ENCODE measurements at places on chromosomes 3 and 15.

GRCh38 chr3:140246578-140246977 is 311.6 kb downstream of the CLSTN2 start:
- DNase-seq = no peak

- no peak for DNase-seq
These were observed 23.5 kb upstream of the LRTM1 start for GRCh38 chr3:54951405-54951804.

DNA sequence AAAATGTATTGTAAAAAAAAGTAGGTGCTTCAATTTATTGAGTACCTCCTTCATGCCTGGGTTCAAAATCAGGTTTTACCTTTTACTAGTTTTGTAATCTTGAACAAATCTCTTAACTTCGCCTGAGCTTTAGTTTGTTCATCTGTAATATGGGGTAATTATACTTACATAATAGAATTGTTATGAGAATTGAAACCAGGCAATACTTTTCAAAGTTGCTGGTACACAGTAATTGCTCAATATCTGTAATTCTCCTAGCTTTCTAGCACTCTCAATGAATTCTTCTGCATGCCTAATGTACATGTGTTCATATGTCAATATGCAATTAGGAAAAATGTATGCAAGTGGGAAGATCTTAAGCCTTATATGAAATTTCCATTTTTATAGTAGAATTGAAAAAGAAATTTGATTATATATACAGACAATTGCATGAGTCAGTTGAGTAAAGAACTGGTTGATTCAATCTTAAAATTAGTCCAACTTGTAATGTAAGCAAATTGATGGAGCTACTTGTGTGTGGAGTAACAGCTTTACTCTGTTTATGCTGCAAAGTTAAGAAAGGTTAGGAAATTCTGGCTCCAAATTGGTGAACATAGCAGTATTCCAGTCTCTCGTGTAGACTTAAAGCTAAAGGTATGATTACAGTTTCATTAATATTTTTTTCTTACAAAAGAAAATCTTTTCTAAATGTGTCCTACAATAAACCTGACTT is 4.1 kb downstream of the TNFSF10 start:
- no peak for DNase-seq

DNA sequence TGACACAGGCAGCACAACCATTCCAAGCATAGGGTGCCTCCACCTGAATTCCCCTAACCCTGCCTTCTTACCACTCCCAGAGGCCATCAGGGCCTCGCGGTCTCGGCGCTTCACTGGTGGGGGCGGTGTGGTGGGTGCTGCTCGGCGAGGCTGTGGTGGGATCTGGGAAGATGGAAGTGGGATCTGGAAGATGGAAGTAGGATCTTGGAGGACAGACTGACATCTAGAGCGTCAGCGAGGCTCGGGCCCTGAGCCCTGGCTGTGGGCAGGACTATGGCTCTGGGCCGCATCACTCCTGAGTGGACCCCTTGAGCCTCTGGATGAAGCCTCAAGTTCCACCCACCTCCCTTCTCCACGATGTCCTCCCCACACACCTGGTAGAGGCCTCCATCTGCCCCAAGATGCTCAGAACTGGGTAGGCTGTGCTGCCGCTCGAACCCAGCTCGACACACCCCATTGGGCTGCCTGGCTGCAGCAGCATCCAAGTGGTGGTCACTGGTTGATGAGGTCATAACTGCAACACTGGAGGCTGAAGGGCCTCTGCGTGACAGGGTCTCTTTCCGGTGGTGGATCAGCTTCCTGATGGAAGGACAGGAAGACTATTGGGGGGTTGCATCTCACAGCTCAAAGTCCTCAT is 3.6 kb downstream of the NCKIPSD start:
- no peak for DNase-seq

- DNase-seq = no peak
These were observed 438.7 kb upstream of the C2CD4B start for GRCh38 chr15:62603742-62604141.

DNA sequence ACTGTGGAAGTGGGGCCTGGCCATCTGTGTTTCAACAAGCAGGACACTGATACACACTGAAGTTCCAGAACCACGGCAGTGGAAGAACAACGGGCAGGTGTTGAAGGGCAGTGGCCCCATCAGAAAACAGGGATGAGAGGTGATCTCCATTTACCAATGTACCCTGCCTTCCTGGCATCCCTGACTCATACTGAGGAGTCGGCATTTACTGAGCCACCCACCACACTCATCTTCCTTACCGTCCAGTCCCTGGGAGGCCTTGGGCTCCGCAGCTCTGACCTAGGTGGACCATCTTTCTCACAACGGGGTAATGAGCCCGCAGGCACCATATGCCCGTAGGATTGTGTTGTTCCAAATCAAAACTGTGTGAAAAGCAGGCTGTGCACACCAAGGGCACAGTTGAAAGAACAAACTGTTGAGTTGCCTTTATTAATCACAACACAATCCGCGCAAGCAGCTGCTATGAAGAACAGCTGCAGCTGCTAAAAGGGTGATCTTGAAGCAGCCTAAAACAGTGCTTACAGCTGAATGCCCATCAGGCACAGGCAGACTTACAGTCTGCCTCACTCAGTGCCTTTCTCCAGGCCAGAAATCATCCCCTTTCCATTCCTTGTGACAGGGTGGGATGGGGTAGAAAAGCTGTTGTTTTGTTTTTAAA is 12.9 kb downstream of the MB21D2 start:
- no peak for DNase-seq

DNA sequence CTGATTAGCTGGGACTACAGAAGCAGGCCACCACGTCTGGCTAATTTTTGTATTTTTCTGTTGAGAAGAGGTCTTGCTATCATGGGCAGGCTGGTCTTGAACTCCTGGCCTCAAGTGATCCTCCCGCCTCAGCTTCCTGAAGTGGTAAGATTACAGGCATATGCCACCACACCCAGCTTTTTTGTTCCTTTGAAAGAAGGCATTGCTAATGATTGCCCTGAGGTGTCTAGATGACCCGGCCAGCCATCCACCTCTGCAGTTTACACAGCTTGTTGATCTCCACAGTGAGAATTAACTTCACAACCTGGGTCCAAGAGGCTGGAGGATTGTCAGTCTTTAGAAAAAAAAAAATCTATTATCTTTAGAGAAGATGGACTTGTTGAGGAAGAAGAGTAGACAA is 58.7 kb downstream of the SMAD3 start:
- no peak for DNase-seq

DNA sequence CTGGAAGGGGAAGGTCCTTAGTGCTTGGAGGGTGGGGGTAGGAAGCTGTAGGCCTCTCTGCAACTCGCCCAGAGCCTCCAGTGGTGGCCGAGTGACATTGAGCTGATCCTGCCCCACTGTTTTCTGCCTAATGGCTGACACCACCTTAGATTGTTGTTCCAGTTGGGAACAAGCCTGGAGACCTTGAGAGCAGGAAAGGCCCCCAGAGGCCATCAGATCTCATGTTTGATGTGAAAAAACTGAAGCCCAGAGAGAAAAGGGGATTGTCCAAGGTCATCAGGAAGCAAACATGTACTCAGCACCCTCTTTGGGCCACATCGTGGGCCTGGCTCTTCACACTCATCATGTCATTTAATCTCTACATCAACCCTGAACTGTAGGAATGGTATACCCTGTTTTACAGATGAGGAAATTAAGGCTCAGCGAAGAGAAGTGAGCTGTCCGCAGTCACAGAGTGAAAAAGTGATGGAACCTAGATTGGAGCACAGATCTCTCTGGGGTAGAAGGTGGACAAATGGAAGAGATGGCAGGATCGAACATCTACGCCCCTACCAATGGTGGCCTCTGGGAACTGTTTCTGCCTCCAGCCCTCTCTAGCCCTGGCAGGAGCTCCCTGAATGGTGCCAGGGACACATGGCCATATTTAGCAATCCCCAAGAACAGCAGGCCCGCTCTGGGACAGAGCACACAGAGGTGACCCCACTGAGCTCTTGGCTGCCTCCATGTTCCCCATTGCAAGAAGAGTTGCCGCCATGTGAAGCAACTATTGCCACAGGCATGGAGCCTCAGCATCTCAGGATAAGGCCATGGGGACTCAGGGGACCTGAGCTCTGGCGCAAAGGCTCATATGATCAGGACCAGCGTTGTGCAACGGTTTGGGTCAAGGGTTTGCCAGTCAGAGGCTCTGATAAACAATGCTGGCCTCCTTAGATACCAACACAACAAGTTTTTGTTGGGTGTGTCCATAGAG is 31.6 kb upstream of the TSEN2 start:
- no peak for DNase-seq

DNA sequence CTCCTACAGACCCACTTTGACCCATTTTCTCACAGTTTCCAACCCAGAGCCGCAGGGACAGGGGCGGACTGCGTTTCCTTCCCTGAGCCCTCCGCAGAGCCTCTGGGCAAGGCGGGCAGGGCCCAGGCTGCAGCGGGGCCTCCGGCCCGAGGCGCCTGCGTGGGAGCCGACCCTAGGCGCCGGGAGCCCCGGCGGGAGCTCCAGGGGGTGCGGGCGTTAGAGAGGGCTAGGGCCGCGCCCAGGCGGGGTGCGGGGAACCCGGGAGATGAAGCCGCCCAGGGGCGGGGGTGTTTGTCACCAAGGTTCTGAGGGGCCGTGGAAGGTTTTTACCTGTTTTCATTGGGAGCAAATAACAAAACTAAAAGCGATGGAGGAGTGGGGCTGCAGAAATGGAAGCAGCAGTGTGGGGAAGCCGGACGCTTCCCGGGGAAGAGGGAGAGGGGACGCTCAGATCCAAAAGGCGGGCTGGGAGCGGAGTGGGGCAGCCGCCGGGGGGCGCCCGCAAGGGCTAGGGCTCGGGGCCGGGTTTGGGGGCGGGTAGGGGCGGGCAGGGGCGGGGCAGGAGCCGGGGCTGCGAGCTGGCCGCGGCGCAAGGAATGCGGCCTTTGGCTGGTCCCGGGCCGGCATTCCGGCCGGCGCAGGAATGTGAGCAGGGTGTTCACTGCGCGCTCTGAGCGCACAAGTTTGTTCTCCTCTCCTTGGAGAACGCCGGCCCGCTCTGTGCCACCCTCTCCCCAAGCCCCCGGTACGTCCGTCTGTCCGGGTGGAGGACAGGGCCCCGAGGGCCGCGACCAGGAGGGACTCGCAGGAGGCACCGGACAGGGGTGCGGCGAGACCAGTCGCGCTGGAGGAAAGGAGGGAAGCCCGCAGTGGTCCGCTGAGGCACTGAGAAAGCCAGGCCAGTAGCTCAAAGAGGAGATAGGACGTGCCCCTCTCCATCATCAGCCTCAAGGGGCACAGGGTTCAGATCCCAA is 61.1 kb downstream of the AMOTL2 start:
- DNase-seq = no peak

GRCh38 chr3:9903238-9903624 is 583 bp downstream of the IL17RE start:
- no peak for DNase-seq

DNA sequence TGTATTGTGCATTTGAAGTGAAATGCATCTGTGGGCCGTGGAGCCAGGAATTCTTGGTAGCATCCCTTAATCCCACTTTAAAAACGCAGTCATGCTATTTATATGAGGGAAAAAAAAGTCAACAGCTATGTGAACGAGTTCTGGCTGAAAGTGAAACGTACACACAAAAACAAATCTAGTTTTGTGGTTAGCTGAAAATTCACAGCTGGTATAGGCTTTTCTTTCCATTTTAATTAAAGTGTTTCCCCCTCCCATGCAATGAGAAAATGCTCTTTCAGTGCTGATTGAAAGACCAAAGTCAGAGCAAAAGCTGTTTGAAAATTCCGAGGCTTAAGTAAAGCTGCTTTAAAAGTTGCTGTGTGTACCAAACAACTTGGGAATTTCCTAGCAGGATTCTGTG is 297.4 kb downstream of the PLCL2 start:
- peak; percentile 11 for DNase-seq

- no peak for DNase-seq
These were observed 390.4 kb downstream of the ZBTB20 start for GRCh38 chr3:114756506-114757279.

GRCh38 chr15:70355275-70355795 is 257.6 kb upstream of the TLE3 start:
- DNase-seq = no peak

DNA sequence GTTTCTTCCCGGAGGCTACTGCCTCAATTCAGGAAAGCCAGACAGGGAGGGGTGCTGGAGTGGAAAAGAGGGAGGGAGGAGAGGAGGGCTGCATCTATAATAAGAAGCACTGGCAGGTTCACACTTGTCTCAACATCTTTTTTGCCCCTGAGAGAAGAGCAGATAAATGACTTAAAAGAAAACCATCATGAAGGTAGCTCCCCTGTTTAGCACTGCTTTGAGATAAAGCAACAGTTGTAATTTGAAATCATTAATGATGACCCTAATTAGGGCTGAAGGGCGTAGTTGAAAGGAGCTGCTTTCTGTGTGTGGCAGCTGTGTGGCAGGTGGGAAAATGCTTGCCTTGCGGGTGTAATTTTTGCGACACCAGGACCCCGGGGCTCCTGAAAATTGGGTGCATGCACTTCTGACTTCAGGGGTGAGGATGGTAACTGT is 222.8 kb upstream of the IL12A start:
- DNase-seq = no peak

- no peak for DNase-seq
These were observed 8.7 kb downstream of the PXYLP1 start for GRCh38 chr3:141240286-141240685.

DNA sequence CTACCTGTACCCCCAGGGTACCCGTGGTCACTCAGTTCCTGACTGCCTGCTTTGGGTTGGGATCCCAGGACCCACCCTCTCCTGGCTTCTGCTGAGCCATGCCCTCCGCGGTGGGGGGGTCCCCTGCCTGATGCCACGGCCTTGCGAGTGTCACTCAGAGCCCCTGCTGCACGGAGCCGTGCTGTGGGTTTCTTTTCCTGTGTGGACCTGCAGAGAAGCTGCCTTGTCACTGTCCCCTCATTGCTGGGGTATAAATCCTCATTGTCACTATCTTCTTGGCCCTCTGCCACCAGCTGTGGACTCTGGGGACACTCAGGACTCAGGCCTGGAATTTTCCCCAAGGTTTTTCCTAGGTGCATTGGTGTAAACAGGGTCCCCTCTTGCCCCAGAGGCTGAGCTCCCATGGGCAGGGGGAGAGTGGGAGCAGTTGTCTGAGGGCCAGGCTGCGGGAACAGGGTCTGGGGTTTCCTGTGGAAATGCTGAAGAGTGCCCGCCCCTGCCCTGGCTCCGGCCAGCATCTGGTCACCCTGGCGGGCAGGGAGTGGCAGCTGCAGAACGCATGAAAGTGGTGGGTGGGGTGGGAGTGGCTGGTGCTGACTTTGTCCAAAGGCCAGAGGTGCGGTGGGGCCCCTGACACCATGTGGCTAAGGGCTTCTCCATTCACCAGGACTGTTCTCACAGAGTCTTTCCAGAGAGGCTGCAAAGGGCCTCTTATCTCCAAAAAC is 191.7 kb downstream of the GOLGA6L6 start:
- DNase-seq = no peak

- DNase-seq = no peak
These were observed 12.7 kb downstream of the PROS1 start for GRCh38 chr3:93961026-93961425.
